HT1080 (cell line): ENCODE measurements at places on chromosomes 6 and 20. TPM values are rescaled to one million over a fixed set of nuclear protein-coding genes. Genes with fewer than 3 reads are reported as not detected.

- DNase-seq: no peak
Measured at GRCh38 chr20:29319725-29320124, 1937.7 kb upstream of the DEFB115 start.

The ELOVL4 gene
- total RNA-seq: 0.47 and 0.66 TPM in 2 replicates

The HLA-C gene
- 18.8 and 23.1 TPM in 2 replicates for total RNA-seq

DNA sequence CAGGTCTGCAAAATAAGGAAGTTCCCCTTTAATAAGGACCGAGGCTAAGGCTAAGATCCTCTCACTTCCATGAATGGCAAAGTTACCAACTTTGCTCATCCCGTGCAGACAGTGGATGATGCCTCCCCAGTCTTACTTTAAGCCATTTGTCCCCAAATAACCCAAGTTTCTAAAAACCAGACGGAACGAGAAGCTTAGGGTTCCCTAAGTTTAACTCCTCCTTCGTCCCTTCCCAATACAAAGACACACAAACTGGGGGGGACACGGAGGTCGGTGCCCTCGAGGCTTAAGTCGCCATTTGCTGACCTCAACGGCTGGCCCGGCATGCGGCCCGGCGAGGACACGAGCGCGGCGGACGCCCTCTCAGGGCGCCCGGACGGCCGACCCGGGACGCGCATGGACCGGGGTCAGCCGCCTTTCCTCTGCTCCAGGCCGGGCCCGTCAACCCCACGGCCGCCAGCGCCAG is 527 bp downstream of the FBXO30 start:
- no peak for DNase-seq
